Activated T-cell treated with anti-CD3 and anti-CD28 coated beads, Interleukin-2, amount 50 U/mL, for 72 hours (primary cell): ENCODE measurements at places on chromosomes 4 and X. TPM values are rescaled to one million over a fixed set of nuclear protein-coding genes. Genes with fewer than 3 reads are reported as not detected.

DNA sequence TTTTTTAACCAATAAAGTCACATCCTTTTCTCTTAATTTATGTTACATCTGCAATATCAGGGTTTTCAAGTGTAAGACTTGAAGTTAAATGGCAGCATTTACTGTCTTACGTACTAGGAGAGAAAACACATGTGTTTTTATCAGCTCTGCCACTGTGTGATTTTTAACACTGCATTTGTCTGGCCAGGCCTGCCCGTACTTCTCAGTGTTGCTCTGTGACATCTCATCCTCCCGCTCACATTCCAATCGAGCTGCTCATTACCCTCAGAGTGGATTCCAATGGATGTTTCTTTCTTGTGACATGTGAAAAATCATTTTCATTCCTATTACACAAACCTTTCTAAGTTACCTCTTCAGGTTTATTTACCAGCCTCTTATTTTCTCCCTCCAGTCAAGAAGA lies 420.3 kb downstream of the FAT4 start:
- no peak overlapping the region for H3K27ac ChIP-seq
- H3K27me3 ChIP-seq, result no peaks in the 10 kb centered on the region
- peaks cover 1% of the 10 kb centered on the region for H3K36me3 ChIP-seq
- H3K4me1 ChIP-seq, result no peaks in the 10 kb centered on the region
- no peak overlapping the region for H3K4me3 ChIP-seq

DNA sequence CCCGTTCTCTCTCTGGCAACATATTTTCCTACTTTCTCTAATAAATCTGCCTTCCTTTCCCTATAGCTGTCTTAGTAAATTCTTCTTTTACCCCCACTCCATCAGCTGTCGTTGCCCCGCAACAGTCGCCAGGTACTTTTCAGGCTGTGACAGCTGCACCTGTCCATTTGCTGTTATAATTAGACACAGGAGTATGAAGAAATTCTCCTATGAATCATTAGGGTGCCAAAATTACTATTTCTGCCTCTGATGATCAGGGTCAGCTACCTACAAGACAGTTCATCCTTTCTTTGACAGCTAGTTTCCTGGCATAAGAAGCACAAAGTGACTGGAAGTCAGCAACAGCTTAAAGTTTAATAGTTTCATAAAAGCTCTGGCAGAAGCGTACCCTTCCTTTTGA lies 19.5 kb upstream of the GALNTL6 start:
- no peak overlapping the region for H3K27ac ChIP-seq
- no peaks in the 10 kb centered on the region for H3K27me3 ChIP-seq
- H3K36me3 ChIP-seq, result no peaks in the 10 kb centered on the region
- no peaks in the 10 kb centered on the region for H3K4me1 ChIP-seq

- H3K36me3 ChIP-seq, result peaks cover 17% of the 10 kb centered on the region
- H3K27me3 ChIP-seq, result no peaks in the 10 kb centered on the region
- H3K4me1 ChIP-seq, result peaks cover 51% of the 10 kb centered on the region
Measured at GRCh38 chr4:1309261-1310010, 19.7 kb downstream of the MAEA start.

Gene SHROOM3
- total RNA-seq, result 0.09 TPM

DNA sequence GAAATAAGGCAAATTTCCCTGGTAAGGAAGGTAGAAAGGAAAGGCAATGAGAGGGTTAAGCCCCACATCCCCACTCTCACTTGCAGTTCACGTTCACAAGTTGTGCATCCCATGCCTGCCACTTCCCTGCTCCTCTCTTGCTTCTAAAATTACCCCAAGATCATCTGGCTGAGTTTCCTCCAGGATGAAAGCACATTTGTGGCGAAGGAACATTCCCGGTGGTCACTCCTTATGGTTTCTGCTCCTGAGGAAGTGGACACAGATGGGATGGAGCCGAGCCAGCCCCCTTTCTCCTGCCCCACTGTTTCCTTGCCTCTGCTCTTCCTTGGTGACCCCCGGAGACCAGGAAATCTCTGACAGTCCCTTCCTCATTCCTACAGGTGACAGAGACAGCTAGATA lies 37.5 kb downstream of the SPINK2 start:
- H3K4me3 ChIP-seq, result no peak overlapping the region
- H3K36me3 ChIP-seq, result no peaks in the 10 kb centered on the region
- H3K27ac ChIP-seq, result no peak overlapping the region
- no peaks in the 10 kb centered on the region for H3K27me3 ChIP-seq
- no peak for DNase-seq

- H3K27ac ChIP-seq, result no peak overlapping the region
- peak; percentile 34 for DNase-seq
- no peak overlapping the region for H3K4me3 ChIP-seq
- H3K27me3 ChIP-seq, result peaks cover 13% of the 10 kb centered on the region
Measured at GRCh38 chrX:119488749-119489148, 20.5 kb downstream of the SLC25A5 start.

Gene GATA1
- 0.35 TPM for total RNA-seq

GRCh38 chr4:5204781-5205180 lies 153.5 kb downstream of the STK32B start:
- H3K4me1 ChIP-seq, result no peaks in the 10 kb centered on the region
- no peaks in the 10 kb centered on the region for H3K36me3 ChIP-seq
- H3K27ac ChIP-seq, result no peak overlapping the region
- no peak for DNase-seq
- no peak overlapping the region for H3K4me3 ChIP-seq

Gene ZNF630
- total RNA-seq, result 2.3 TPM

DNA sequence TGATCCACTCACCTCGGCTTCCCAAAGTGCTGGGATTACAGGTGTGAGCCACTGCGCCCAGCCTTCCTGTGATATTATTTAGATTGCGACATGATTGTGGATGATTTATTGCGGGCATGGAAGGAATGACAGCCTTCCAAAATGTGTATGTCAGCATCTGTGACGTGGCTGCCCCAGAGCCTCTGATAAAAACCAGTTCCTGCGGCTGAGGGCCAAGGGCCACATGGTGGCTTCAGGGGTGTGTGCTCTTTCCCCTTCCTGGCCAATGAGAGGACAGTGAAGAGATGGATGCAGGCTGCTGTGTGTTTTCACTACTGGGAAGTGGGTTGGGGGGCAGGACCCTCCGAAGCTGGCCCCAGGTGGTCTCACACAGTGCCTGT lies 57.4 kb upstream of the HGFAC start:
- no peaks in the 10 kb centered on the region for H3K27me3 ChIP-seq
- H3K36me3 ChIP-seq, result peaks cover 13% of the 10 kb centered on the region
- H3K4me3 ChIP-seq, result no peak overlapping the region
- no peak for DNase-seq
- H3K27ac ChIP-seq, result no peak overlapping the region
- peaks cover 21% of the 10 kb centered on the region for H3K4me1 ChIP-seq

DNA sequence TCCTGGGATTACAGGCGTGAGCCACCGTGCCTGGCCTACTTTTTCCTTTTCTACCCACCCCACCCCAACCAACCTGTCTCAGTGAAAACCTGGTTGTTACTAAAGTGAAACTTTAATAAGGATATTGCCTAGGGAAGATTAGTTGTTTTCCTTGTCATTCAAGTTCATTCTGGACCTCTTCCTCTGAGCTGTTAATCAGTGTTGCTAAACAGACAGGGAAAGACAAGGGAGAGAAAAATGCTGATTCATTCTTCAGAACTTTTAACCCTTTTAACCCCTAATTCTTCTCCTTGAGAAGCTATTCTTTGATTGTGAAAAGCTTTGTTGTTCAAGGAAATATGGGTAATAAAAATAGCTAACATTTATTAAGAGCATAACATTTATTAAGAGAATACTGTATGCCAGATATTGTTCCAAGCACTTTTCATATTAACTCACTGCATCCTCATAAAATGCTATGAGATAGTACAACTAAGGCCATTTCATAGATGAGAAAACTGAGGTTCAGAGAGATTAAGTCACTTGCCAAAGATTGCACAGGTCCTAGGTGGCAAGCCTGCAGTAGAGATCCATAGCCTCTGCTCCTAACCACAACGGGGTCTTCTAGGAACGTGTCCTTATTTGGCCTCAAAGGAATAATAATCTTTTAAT lies 34.8 kb downstream of the OSTC start:
- H3K27ac ChIP-seq, result no peak overlapping the region
- no peak overlapping the region for H3K4me3 ChIP-seq

GRCh38 chrX:24838629-24839028 lies 144.9 kb downstream of the POLA1 start:
- no peaks in the 10 kb centered on the region for H3K27me3 ChIP-seq
- no peak overlapping the region for H3K4me3 ChIP-seq
- DNase-seq, result peak; percentile 8
- H3K27ac ChIP-seq, result no peak overlapping the region
- H3K36me3 ChIP-seq, result peaks cover 4% of the 10 kb centered on the region

GRCh38 chr4:80186676-80187075 lies 10.6 kb upstream of the PRDM8 start:
- peaks cover 46% of the 10 kb centered on the region for H3K27me3 ChIP-seq
- peaks cover 28% of the 10 kb centered on the region for H3K4me1 ChIP-seq
